GM04503 (cell line): ENCODE measurements at places on chromosomes 5 and 9.
A peak's percentile ranks its signal among the peaks of the same experiment; 100 is the strongest.

- no peak for DNase-seq
These were observed 117.0 kb upstream of the CXCL14 start for GRCh38 chr5:135695656-135696313.

GRCh38 chr5:4983701-4984100, 156.4 kb upstream of the ADAMTS16 start:
- no peak for DNase-seq

- peak; percentile 21 for DNase-seq
These were observed 372.2 kb downstream of the TMEM232 start for GRCh38 chr5:110354311-110354710.

DNA sequence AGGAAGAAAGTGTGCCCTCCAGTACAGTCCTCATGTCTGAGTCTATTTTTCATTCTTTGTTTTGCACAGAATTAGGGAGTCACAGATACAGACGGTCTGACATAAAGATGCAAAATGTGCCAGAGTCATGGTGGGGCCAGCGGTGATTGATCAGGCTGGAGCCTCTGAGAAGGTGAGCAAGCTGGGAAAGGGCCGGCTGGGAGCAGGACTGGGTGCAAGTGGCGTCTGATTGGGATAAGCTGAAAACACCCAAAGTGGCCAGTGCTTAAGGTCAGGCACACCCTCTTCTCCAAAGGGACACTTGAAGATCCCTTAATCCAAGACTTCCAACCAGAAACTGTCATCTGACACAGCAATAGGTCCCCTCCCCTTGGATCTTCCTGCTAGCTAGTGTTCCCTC, 32.6 kb downstream of the FSTL4 start:
- DNase-seq: no peak

DNA sequence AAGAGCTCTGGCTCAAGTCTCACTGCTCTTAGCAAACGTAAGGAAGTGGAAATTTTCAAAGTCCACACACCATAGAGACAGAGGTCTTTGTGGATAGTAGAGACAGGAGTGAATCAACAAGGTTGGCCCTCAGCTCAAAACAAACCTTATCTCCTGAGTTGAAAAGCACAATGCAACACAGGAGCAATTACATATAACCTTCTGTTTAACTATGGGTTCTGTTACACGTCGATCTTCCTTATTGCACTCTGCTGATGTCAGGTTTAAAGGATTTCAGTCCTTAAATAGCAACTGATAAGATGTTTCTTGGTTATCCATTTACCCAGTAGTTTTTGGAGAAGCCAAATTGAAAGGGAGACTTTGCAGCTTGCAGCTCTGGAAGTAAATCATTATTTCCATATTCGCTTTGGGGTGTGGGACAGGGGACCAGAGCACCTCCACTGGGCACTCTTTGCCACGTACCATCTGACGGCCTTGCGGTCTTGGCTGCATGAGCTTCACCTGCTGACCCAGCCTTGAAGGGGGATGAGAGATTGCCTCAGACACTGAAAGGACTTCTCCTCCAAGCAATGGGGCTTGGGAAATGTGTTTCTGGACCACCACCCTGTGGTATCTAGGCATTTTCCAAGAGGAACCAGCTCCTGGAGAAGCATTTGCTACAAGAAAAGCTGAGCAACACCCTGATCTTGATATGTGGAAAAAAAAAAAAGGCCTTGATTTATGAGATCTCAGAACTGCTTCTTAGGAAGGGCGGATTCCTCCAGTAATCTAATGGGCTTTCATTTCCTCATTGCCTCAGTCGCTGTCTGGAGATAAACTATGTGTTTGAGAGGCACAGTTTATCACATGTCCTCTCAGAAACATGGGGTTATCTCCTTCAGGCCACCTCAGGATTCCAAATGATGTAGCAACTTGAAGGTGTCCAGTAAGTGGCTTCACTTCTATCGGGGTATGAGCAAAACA, 56.2 kb upstream of the ZNF622 start:
- DNase-seq: no peak

DNA sequence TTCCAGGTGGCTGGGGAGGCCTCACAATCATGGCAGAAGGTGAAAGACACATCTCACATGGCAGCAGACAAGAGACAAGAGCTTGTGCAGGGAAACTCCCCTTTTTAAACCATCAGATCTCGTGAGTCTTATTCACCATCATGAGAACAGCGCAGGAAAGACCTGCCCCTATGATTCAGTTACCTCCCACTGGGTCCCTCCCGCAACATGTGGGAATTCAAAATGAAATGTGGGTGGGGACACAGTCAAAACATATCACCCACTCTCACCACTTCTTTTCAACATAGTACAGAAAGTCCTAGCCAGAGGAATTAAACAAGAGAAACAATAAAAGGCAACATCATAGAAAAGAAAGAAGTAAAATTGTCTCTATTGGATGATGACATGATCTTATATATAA, 223.4 kb upstream of the SLC24A2 start:
- DNase-seq: no peak

- DNase-seq: no peak
These were observed 106.8 kb upstream of the MPDZ start for GRCh38 chr9:13386316-13386715.

DNA sequence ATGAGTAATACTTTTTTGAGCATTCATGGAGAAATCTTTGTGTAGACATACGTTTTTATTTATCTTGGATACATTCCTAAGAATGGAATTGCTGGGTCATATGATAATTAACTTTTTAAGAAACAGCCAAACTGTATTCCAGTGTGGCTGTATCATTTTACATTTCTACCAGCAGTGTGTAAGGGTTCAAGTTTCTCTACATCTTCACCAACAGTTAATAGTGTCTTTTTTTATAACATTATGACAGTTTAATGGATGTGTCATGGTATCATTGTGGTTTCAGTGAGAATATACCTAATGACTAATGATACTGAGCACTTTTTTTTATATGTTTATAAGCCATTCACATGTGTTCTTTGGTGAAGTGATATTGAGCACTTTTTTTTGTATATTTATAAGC, 52.4 kb downstream of the NIPBL start:
- DNase-seq: peak; percentile 25

GRCh38 chr9:3760031-3760430, 234.2 kb upstream of the RFX3 start:
- no peak for DNase-seq
